Stimulated activated CD4-positive, alpha-beta T cell treated with anti-CD3 and anti-CD28 coated beads, Interleukin-1b, Interleukin-23, amount 100 ng/mL, for 24 hours (primary cell): ENCODE measurements at places on chromosomes 1 and 21.

- no peak for DNase-seq
Observed at GRCh38 chr1:157270705-157271274, 132.6 kb upstream of the ETV3 start.

GRCh38 chr21:34205811-34206571, 132.6 kb downstream of the MRPS6 start:
- no peak for DNase-seq

- no peak for DNase-seq
Observed at GRCh38 chr1:173149887-173150286, 57.2 kb downstream of the TNFSF4 start.

GRCh38 chr1:158020259-158020885, 26.9 kb downstream of the KIRREL1 start:
- no peak for DNase-seq

DNA sequence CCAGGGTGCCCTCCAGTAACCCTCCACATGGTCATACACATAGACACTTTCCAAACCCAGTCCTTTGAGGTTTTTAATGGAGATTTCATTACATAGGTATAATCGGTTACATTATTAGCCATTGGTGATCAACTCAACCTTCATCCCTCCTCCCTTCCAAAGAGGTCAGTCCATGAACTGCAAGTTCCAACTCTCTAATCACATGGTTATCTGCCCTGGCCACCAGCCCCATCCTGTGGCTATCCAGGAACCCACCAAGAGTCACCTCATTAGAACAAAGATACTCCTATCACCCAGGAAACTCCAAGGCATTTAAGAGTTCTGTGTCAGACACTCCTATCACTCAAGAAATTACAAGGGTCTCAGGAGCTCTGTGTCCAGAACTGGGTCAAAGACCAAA, 12.2 kb downstream of the ATP1A4 start:
- DNase-seq = no peak

DNA sequence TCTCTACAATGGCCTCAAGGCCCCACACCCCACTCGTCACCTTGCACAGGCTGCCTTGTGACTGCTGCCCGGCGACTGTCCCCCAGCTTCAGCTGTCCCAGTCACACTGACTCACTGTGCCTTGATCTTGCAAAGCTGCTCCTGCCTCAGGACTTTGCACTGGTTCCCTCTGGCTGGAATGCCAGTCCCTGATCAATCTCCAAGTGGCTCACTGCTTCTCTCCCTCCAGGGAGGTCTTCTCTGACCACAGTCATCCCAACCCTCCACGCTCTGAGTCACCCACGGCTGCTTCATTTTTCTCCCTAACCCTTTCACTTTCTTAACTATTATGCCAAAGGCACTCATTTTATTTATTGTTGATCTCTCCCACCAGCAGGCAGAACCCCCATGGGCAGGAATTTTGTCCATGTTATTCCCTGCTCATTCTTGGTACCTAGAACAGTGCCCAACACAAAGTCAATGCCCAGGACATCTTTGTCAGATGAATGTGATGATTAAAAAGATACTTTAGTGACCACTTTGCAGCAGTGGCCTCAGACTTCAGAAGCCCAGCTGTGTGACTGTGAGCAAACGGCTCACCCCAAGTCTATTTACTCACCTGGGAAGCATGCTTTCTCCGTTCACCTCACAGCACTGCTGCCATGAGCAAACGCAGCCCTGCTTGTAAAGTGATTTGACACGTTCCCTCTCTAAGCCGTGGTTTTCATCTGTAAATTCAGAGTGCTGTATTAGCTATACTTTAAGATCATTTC, 53.4 kb downstream of the ZBTB18 start:
- DNase-seq = no peak

DNA sequence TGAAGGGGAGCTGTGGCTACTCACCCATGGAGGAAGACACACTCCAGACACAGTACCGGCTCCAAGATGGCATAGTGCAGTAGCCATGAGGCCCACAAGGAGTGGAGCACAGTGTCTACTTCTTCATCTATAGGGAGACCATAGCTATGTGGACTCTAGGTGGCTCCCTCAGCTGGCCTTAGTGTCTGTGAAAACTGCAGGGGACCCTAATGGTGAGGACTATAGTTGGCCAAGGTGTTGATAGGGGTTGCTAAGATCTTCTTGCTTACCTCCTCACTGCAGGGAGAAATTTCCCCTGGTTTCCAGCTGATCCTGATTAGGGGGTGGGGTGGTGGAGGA, 58.9 kb downstream of the DIPK1A start:
- no peak for DNase-seq

GRCh38 chr1:39692152-39693074, 1.2 kb upstream of the HPCAL4 start:
- DNase-seq = no peak

DNA sequence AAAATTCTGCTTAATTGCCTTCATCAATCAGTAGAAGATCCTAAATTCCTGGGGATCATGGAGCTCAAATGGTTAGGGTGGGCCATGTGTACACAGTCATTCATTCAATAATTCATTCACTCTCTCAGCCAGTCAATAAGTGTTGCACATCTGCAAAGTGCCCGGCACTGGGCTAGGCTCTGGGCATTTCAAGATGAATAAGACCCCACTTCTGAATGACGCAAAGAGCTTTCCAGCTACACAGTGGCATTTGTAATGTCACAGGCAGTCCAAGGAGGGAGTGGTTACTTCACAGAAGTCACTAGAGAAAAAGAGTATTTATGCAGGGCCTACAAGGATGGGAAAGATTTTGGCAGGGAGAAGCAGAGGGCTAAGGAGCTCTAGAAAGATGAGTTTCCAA, 93.2 kb downstream of the KCNJ15 start:
- no peak for DNase-seq

GRCh38 chr21:33441489-33442477, 38.0 kb downstream of the TMEM50B start:
- DNase-seq = no peak

GRCh38 chr1:22420455-22421053, 31.1 kb upstream of the ZBTB40 start:
- peak; percentile 33 for DNase-seq

GRCh38 chr21:21079646-21080045, 81.4 kb downstream of the NCAM2 start:
- no peak for DNase-seq

DNA sequence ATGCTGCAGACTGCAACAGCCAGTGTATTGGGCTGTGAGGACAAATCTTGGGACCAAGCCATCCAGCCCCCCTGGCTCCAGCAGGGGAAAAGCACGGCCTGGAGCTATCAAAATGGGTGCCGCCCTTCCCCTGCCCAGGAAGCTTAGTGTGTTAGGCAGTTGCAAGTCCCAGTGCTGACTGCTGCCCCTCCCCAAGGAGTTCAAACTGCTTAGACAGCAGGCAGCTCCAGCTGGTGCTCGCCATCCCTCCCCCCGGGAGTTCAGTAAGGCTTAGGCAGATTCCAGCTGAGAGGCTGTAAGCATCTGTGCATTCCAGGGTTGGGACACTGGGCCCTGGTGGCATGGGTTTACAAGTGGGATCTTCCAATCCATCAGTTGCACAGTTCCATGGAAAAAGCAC, 579.6 kb upstream of the NR5A2 start:
- DNase-seq = no peak

DNA sequence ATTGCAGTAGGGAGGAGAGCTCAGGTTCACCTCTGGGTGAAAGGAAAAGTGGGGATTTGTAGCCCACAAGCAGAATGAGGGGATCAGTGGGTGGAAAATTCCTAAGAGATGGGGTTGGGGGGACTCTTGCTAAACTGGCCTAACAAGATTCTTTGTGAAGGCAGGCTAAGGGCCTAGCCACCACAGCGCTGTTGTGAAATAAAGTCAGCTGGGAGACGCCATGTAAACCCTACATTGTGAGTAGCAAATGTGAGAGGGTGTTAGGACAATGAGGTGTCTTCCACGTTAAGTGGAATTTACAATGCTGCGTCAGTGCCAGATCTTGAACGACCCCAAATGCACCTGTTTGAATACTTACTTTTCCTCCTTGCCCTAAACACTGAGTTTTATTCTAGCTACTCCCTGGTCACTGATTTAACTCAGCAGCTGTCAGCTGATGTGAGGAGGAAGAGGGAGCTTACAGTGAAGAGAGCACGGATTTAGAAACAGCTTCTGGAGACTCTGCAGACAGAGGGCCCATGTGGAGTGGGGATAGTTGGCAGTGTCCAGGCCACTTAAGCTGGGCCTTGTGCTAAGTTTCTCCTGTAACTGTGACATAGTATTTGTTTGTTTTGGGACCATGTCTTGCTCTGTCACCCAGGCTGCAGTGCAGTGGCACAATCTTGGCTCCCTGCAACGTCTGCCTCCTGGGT, 17.3 kb downstream of the PDPN start:
- DNase-seq = no peak

- DNase-seq = no peak
Observed at GRCh38 chr1:186494832-186495271, 33.9 kb upstream of the PDC start.

DNA sequence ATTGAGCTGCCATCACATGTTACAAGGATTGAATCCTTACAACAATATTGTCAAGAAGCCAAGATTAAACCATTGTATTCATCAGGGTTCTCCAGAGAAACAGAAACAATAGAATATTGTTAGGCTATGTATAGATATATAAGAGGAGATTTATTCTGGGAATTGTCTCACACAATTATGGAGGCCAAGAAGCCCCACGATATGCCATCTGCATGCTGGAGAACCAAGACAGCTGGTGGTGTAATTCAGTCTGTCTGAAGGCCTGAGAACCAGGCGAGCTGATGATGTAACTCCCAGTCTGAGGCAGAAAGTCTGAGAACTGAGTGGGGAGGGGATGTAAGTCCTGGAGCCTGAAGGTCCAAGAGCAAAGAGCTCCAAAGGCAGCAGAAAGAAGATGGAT, 14.5 kb upstream of the TTF2 start:
- DNase-seq = no peak

DNA sequence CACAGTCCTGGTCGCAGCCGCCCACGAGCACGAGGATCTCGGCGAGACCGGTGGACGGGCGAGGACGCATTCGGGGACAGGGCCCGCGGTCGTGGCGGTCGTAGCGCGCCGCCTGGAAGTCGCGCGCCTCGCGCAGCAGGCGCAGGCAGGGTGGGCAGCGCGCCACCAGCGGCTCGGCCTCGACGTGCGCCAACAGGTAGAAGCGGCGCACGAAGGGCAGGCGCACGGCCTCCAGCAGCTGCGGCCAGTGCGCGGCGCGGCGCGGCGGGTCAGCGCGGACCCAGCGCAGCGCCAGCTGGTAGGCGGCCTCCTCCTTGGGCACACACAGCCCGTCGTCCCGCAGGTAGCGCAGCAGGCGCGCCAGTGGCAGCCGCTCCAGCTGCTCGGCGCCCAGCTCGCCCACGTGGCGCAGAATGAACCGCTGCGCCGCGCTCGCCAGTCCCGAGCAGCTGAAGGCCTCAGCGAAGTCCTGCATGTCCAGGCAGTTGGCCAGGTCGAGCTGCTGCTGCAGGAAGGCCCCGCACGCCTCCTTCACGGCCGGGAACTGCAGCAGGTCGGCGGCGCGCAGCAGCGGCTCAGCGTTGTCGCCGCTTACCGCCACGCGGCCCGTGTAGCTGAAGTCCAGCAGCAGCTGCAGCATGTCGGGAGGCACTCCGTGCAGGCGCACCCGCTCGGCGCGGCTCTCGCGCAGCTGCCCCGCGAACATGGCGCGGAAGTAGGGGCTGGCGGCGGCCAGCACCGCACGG, 573 bp downstream of the KLHL21 start:
- no peak for DNase-seq

- no peak for DNase-seq
Observed at GRCh38 chr1:153585006-153585405, 19.4 kb upstream of the S100A2 start.

GRCh38 chr21:29194847-29195246, 64.4 kb downstream of the MAP3K7CL start:
- DNase-seq = no peak
